CD4-positive, alpha-beta T cell treated with Interleukin-21 for 1 hour (primary cell): ENCODE measurements at places on chromosomes 2 and 18.

GRCh38 chr2:185174353-185174752 lies 564.3 kb upstream of the FSIP2 start:
- DNase-seq, result no peak

DNA sequence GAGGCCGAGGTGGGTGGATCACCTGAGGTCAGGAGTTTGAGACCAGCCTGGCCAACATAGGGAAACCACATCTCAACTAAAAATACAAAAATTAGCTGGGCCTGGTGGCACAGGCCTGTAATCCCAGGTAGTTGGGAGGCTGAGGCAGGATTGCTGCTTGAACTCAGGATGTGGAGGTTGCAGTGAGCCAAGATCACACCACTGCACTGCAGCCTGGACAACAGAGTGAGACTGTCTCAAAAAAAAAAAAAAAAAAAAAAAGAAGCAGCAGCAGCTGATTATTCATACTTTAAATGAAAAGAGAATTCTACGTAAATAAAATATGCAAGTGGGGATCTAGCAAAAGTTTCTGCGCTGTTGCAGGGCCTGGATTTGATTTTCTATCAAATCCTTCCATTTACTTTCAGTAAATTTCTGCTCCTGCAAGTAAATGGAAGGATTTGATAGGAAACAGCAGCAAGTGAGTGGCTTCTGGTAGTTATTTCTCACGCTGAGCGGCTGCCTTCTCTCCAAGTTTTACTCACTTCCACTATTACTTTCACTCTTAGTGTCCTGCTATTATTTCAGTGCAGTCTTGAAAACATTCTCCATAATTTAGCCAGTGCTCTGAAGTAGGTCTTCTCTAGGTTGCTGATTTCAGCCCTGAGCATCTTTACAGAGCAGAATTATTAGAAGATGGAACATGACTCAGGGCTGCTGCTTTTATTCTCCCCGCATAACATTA lies 68.4 kb downstream of the SLC16A14 start:
- DNase-seq, result no peak

DNA sequence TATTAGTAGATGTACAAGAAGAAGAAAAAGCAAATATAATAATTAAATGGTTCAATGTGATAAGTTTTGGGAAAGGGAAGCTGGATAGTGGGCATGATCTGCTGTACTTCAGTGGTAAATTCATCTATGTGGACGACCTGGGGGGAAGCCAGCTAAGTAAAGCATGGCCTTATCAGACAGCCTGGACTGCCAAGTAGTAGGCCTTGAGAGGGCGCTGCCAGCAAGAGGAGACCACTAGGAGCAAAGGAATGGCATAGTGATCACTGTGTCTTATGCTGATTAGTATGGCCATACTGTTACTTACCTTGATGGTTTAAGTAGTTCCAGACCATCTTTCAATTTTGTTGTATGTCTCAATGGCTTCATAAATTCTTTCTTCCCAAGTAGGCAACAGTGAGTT lies 287.6 kb downstream of the SETBP1 start:
- DNase-seq, result no peak

GRCh38 chr2:171583566-171583965 lies 61.3 kb downstream of the CYBRD1 start:
- DNase-seq, result no peak

DNA sequence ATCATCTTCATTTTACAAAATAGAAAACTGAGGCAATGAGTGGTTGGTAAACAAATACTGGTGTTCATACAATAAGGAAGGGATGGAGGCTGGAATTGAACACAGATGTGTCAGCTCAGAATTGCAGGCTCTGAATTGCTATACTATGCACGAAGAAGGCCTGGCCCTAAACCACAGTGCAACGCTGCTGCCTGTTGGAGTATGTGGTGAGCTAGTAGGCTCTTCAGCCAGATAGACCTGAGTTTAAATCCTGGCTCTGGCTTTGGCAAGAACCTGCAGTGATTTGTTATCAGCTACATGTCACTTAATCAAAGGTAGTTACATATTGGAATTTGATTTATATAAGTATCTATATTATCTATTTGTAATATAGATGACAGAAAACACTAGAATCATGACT lies 1602.4 kb upstream of the CELF4 start:
- DNase-seq, result no peak

- peak; percentile 21 for DNase-seq
Observed at GRCh38 chr2:35410431-35411061, 945.0 kb upstream of the CRIM1 start.

DNA sequence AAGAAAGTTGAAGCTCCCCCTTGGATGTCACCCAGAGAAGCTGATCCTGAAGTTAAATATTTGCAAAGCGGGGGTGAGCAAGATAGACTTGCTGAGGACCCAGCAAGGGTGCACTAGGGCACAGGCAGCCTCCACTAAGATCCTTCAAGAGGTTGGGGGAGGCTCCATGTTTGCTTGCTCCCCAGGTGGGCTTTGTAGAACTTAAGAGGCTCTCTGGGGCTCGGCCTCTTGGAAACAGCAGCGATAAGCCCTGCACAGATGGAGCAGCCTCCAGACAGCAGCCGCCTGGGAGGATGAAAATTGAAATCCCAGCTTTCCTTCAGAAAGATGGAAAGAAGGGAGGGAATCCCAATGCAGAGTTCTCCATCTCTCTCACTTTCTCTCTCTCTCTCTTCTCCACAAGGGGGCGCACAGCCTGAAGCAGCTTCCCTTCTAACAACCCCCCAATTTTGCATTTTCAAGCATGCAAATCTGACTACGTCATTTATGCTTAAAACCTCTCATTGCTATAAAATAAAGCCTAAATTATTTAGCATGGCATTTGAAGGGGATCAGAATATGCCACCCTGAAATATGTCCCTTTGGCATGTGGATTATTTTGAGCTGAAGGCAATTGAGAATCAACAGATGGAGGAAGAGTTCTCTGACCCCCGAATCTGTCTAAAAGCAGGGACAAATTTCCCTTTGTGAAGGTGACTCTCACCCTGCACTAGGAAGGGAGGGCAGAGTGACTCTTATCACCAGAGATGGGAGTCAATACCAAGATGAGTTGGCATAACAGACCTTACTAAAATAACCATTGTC lies 185.7 kb upstream of the KLHL29 start:
- no peak for DNase-seq

GRCh38 chr18:3048820-3049349 lies 35.9 kb upstream of the LPIN2 start:
- DNase-seq, result no peak

DNA sequence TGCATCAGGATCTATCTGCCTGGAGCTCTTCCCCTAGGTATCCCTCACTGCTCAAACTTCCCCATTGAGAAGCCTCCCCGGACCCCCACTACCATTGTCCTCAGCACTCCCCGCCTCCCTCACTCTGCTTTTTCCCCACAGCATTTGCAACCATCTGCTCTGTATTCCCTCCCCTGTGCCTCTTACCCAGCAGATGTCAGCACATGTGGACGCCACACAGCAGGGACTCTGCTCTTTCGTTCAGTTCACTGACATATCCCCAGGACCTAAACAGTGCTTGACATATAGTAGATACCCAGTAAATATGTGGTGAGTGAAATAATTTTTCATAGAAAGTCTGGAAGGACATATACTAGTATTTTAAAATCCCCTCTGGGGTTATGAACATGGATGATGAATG lies 101.1 kb downstream of the TMEM247 start:
- no peak for DNase-seq

DNA sequence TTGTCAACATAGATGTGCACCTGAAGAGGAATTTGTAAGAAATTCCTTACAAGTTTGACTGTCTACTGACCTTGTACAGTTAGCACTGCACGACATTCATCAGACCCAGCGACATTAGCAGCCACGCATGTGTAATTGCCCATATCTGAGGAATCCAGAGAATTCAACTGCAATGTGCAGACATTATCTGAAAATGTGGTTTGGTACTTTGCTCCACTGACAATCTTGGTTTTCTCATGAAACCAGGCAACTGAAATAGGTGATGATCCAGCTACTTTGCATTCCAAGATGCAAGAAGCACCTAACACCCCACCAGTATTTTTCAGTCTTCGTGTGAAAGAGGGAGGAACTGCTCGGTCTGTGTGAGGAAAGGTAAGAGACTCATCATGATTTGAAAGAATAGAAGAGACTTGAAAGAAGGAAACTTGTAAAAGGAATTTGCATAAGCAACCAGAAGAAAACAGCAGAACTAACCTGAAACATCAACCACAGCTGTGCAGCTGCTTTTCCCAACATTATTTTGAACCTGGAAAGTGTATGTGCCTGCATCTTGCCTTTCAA lies 83.4 kb downstream of the TTN start:
- DNase-seq, result no peak

DNA sequence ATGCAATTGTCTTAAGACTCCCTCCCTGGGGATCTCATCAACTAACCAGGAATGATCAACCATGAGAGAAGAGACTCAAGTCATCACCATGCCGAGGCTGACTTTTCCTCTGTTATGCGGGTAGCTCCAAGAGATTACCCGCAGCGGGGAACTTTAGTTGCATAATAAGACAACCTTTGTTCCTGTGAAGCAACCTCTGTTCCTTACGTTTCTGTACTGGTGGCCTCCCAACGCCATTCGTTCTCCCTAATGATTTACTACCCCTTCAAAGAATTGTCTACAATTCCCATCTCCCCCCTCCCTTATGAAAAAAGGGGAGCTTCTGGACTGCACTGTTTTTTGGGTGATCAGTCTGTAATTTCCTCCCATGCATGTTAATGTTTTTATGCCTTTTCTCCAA lies 66.1 kb upstream of the LRPPRC start:
- DNase-seq, result no peak

GRCh38 chr2:177474998-177475397 lies 82.4 kb downstream of the AGPS start:
- no peak for DNase-seq

DNA sequence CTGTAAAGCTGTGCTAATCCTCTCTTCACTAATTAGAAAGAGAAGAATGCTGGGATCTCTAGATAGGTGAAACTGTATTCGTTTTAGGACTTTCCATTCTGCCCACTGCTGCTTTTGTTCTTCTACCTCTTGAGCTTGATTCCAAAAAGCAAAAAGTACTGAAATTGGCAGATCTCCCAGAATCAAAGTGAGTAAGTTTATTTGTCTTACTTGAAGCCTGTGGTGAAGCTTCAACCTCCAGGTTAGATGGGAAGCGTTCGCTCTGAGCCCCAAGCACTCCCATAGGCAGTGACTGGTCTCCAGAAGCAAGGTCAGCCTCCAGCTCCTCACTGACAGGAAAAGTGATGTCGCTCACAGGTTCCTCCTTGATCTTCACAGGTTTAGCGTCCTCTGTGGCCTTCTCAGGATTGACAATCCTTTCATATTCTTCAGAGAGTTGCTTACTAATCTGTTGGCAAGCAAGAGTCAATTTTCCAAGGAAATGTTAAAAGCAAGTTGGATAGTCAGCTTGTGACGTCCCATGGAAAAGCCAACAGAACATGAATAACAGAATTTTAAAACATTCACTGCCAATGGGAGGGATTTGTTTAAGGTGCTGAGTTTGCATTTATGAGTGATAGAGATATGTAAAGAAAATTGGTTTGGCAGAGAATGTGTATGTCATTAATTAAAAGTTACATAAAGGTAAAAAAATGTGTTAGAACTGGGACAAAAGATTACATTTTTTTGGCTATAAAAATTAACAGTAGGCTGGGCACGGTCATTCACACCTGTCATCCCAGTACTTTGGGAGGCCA lies 8.1 kb downstream of the SUPT7L start:
- DNase-seq, result no peak

GRCh38 chr2:110740747-110741349 lies 8.5 kb downstream of the ACOXL start:
- no peak for DNase-seq

GRCh38 chr18:34225218-34225553 lies 473 bp upstream of the NOL4 start:
- DNase-seq, result no peak

- no peak for DNase-seq
Observed at GRCh38 chr18:28485210-28485801, 308.4 kb upstream of the CDH2 start.

DNA sequence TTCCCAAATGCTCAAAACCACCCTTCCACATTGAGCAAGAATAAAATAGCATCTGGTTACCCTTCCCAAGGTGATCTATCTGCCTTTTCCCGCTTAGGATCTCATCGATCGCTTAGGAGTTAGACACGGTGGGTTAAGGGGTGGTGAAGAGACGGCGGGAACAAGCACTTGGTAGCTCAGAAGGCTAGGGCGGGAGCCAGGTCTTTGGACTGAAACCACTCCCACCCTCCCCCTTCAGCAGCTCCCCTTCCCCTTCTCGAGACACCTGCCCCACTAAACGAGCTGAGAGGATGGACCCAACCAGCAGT lies 513 bp downstream of the THOC1 start:
- no peak for DNase-seq

DNA sequence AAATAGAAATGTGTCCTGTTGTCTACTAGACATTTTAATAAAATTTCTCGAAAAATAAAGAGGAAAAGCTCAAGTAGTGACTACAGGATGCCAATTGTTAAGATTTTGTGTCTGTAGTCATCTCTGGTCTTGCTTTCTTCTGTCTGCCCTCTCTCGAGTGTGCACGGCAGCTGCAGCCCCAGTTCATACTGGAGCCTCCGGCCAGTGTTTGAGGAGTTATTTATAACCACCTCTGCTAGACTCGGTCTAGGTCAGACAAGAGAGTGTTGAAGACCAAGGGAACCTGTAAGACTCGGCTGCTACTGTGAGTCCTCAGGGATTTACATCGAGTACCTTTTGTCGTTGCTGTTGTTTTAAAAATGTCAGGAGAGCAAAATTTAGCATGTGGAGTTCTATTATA lies 810.1 kb upstream of the POU3F3 start:
- DNase-seq, result no peak

- DNase-seq, result no peak
Observed at GRCh38 chr18:22848615-22849014, 84.5 kb upstream of the RBBP8 start.
